Left forelimb (tissue), 1 donor: ENCODE measurements at places on chromosomes 4 and X.

GRCh38 chr4:184442314-184442635 lies 32.1 kb downstream of the IRF2 start:
- DNase-seq: no peak

DNA sequence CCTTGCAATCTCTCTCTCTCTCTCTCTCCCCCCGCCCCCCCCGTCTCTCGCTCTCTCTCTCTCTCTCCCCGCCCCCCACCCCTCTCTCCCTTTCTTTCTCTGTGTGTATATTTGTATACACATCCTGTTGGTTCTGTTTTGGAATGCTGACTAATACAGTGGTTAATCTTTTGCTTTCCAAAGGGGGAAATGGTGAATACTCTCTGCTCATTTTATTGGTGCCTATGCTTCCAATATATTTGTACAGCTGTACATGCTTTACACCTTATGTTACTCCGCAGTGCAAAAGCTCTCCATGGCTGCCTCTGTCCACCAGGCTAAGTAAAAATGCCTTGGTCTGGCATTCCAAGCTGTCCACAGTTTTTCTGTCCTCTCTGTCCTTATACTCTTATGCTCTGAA lies 158.8 kb downstream of the RBMX2 start:
- DNase-seq: no peak

GRCh38 chr4:121200795-121201472 lies 36.8 kb upstream of the TNIP3 start:
- DNase-seq: no peak

DNA sequence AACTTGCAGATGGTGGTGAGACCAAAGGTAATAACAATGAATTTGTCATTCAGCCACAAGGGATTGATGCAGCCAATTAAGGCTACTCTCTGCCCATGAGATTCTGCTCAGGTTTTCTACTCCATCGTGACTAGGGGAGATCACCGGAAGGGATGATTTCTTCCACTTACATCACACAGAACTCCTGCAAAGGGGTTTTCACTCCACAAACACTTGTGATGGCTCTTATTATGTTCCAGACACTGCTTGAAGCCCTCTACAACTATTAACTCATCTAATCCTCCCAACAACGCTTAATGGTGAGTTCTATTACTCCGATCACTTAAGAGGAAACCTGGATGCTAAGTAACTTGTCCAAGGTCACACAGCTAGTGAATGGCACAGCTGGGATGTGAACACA lies 55.9 kb downstream of the MTNR1A start:
- DNase-seq: no peak

- DNase-seq: no peak
Measured at GRCh38 chrX:4741024-4741423, 1027.6 kb upstream of the PRKX start.

DNA sequence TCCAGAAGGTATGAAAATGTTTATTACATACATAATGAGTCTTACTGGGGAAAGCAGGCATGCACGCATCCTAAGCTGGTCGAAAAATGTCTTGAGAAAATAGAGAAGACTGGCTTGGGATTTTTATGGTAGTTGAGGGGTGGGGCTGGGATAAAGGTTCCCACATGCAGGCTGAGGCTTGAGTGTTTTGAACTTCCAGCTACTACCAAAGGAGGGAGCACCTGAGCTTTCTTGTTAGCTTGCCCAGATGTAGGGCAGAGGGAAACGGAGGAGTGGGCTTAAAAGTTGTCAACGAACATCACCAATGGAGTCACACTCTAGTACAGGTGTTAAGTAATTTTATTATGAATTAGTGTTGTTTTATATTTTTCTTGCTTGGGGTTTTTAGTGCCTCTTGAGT lies 39.6 kb upstream of the SRPX start:
- no peak for DNase-seq

- no peak for DNase-seq
Measured at GRCh38 chr4:113677325-113677724, 84.2 kb downstream of the CAMK2D start.

DNA sequence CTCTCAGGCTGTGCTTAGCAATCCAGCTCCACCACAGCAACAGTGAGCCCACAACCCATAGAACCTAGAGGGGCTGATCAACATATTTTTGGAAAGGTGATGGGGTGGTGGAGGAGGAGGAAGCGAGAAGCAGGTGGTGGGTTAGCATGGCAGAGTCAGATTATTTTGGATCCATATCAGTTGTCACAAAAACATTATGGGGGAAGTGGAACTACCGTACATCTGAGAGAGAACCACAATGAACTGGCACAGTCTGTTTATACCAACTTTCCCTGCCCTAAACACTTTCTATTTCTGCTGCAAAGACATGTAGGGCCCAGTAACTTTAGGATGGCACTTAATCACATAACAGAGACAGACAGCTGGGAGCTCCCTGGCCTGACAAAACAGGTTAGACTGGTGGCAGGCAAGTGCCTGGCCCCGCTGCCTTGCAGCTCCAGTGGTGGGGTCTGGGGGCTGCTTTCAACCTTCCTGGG lies 4.3 kb downstream of the SLC9A7 start:
- DNase-seq: no peak

DNA sequence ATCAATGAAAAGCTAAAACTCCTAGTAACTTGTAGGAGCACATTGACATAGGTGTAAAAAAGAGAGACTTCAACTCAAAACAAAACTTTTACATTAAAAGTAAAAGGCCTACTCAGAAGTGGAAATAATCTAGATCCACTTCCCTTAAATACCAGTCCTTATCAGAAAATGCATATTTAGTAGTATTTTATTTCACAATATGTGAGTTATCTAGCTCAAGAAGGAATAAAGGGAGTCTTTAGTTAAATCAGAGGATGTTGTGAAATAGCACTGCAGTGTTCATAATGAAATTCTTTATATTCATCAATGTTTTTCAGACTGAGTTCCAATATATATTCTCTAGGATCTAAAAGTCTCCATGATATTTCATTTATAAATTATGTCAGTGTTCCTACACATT lies 715.0 kb downstream of the GRID2 start:
- no peak for DNase-seq

DNA sequence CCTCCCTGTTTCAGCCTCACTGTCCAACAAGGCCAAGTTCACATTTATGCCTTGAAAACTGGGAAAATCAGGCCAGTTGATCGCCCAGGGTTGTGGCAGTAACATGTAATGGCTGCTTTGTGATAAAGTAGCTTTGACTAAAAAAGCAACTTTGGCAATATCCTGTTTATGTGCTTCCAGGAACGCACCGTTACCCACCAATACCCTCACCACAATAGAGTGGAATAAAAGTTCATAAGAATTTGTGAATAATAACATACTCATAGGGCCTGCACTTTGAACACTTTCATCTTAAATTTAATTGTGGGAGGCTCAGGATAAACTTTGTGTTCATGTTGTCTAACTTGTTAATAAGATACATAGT lies 80.7 kb upstream of the MAML3 start:
- DNase-seq: no peak

GRCh38 chrX:104112326-104112951 lies at the start of gene ZCCHC18:
Gene ZCCHC18 (plus strand): TSS chrX:104112523. CDS start chrX:104114112, 1,589 bp downstream.
- peak; percentile 78 for DNase-seq

DNA sequence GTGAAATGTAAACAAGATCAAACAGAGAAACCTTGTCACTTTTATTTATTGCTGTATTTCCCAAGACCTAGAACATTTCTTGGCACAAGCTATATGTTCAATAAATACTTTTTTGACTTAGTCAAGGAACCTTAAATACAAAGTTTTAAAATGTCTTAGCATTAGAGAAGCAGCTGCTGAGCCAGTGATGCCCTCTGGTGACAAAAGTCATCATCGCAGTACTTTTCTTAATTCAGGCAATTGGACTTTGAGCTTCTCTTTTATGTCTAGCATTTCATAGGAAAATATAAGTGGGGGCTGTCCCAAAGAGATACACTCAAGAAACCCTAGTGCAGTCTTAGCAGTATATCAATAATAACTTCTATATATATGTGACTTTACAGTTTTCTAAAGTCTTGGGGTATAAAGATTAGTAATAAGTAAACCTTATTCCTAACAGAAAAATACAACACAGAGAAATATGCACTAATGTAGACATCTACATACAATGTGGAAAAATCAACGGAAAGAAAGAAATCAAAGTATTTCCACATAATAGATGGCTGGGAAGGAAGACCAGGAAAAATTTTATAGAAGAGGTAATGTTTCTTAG lies 118.4 kb downstream of the DTHD1 start:
- no peak for DNase-seq

GRCh38 chrX:29648161-29648560 lies 567.2 kb upstream of the MAGEB2 start:
- no peak for DNase-seq
